ENCODE measurements at places on chromosomes 11 and 22.

GRCh38 chr11:83456566-83456965 is 170.4 kb upstream of the CCDC90B start:
- no peak for DNase-seq

GRCh38 chr11:76501526-76502202 is 56.8 kb downstream of the EMSY start:
- no peak for DNase-seq

GRCh38 chr11:110172468-110173065 is 79.4 kb downstream of the ZC3H12C start:
- DNase-seq, result no peak

- DNase-seq, result no peak
These were observed 2.6 kb upstream of the VWCE start for GRCh38 chr11:61297746-61298145.

GRCh38 chr11:114182471-114183043 is 113.6 kb upstream of the NNMT start:
- no peak for DNase-seq

GRCh38 chr22:43308060-43308830 is 34.9 kb downstream of the SCUBE1 start:
- DNase-seq, result no peak

DNA sequence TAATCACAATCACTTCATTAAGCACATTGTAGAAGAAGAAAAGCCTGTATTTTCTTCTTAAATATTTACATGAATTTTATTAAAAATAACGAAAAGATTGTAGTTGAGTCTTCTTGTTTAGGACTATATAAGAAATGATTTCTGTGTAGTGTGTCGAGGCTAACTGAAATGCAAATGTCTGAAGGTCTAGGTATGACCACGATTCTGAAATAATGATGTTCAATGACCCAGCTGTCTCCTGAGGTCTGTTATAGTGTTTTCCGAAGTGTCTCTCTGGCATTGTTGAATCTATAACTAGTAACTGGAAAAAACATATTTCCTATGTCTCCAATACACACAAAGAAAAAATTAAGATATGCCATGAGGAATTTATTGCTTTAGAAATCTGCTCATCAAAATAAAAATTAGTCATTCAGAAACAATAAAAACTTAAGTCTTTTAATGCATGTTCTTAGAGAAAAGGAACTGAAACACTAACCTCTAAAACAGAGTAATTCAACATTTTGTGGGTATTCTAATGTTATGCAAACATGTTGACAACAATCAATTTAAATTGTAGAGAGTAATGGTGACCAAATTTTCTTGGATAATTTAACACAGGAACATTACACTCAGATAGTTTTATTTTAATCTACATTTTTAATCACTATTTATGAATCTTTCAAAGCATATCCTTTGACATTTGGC is 55.0 kb downstream of the CASP12 start:
- DNase-seq, result no peak

- DNase-seq, result no peak
These were observed 931 bp downstream of the CADM1 start for GRCh38 chr11:115503083-115503885.
